ENCODE measurements at places on chromosomes 3 and 15. TPM values are rescaled to one million over a fixed set of nuclear protein-coding genes. Genes with fewer than 3 reads are reported as not detected.

DNA sequence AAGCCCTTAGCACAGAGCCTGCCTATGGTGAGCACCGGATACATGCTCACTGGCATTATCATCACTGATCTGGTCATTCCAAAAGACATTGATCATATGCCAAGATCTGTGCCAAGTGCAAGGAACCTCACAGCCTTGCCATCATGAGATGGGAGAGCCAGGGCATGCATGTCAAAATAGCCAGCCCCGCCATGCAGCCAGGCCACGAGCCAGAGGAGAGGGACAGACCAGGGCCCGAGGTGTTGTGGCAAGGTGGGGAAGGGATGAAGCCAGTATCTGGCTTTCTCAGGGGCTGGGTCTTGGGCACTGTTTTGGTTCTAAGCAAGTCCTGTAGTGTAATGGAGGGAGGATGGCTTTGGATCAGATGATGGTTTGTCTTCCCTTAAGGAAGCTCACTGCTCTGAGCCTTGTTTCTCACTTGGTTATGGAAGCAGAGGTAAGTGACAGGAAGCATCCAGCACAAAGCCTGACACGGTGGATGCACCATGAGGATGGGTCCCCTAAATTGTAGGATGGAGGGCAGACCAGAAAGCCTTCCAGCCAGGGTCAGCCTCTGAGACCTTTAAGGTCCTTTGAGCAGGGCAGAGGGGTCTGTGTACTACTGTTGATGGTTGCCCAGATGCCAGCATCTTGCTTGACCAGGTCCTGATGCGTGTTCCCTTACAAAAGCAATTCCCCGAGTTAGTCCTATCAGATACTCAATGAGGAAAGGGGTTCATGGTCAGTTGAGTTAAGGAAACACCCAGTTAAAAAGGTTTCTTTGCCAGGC, 247.7 kb upstream of the TLE3 start:
- no peak for DNase-seq

- DNase-seq = no peak
Measured at GRCh38 chr3:97692831-97693230, 71.7 kb upstream of the ARL6 start.

HYKK gene
- 1.8 TPM for polyA plus RNA-seq

- DNase-seq = no peak
Measured at GRCh38 chr3:180990505-180990904, 969 bp upstream of the DNAJC19 start.

GJD2 gene
- polyA plus RNA-seq = 7.0 TPM

DNA sequence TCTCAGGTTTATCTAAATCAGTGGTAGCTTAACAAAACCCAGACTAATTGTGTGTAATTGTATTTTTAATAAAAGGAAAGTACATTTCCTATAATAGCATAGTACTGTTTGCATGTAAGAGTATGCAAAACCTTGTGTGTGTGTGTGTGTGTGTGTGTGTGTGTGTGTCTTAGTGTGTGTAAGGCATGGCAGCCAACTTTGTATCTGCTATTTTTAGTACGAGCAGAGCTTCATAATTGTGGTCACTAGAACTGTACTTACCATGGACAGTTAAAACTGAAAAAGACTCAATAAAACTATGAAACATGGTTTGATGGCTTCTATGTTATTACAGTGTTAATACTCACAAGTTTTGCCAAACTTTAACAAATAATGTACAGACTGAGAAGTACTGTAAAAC, 6.2 kb downstream of the P2RY1 start:
- no peak for DNase-seq

DNA sequence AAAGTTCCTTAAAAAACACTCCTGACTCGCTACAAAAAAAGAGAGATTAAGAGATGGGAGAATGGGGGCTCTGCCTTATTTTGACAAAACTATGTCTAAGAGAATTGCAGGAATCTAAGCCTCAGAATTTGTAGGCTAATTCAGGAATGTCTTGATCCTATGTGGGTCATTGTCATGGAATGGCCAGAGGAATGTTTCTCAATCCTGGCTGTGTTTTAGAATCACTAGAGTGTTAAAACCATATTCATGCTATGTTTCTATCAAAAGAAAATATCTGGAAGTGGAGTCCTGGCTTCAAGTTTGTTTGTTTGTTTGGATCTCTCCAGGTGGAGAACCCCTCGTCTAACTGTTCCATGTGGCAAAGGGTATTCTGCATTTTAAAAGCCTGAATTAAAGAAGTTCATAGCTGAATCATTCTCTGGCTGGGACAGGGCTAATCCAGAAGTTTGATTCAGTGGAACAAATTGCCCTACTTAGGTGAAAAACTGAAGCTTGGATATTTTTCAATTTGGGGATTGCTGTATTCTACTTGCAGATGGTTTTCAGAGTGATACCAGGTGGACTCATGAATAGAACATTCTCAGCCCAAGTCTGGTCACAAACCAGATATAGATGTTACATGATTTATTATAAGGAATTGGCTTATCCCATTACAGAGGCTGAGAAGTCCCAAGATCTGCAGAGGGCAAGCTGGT, 28.2 kb downstream of the GJD2 start:
- no peak for DNase-seq

- DNase-seq = no peak
Measured at GRCh38 chr3:151923901-151924300, 50.5 kb downstream of the SUCNR1 start.

GUCA1C gene
- not detected for polyA plus RNA-seq

DNA sequence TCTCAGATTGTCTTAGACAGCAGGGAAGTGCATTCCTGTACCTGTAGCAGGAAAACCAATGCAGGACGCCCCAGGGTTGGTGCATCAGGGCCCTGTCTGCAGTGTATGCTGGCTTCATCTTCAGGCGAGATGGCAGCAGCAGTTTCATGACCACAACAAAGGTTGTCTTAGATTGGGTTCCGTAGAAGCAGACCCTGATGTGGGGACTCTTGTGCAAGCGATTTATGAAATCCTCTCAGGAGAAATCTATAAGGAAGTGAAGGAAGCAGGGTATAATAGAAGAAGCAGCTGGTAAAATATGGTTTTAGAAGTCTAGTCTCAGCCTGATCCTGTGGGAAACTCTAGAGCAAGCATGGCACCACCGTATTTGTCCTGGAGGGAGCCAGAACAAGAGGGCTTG, 25.0 kb downstream of the DNAH1 start:
- DNase-seq = no peak

- DNase-seq = no peak
Measured at GRCh38 chr3:179455954-179456353, 4.7 kb upstream of the GNB4 start.

SERINC4 gene
- polyA plus RNA-seq = 0.42 TPM

- no peak for DNase-seq
Measured at GRCh38 chr3:13134879-13135206, 61.6 kb upstream of the IQSEC1 start.

DNA sequence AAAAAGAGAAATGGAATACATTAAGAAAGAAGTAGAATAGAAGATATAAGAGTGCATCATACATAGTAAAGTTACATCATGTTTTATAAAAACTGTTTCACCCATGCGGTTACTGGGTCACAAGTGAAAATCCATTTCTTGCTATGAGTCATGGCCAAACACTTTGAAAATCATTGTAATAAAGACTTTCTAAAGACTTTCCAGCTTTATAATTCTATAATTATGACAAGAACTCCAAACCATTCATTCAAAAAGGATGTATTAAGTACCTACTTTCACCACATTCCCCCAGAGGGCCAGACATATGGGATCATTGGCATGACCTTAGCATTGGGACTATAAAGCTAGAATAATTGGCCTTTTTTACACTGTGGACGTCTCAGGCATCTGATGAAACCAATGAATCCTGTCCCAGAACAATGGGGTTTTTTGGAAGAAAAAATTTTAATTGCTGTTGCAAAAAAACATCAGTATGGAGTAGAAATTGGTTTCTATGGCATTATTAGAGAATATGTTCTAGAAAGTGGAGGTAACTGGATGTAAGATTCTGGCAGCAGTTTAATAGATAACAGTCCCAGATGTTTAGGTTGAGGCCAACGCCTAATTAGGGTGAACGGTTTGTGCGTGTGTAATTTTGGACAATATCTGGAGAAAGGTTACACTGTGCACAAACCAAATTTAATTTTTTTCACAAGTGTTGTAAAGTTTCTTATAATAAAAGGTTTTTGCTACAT, 3.3 kb upstream of the SKIC8 start:
- no peak for DNase-seq

FETUB gene
- not detected for polyA plus RNA-seq

DNA sequence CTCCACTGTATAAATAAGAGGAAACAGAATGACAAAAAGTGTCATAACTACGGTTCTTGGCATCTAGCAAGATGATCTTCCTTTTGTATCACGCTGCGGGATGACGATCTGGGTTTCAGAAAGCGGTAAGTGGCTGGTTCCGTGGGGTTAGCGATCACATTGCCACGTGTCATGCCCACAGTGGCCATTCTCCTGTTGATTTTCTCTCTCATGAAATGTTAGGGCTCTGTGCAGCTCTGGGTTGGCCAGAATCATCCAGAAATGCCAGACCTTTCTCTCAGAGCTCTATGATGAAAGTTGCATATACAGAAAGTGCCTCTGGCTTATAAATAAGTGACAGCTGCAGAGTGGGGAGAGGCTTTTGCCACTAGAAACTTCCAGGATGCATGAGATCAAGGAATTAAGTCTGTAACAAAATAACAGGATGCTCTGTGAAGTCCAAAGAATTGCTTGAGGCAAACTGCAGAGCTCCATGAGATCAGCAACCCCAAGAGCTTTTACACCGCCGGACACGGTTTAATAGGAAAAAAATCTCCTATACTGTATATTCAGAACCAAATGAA, 71.6 kb downstream of the ABTB1 start:
- no peak for DNase-seq

STAB1 gene
- 37.3 TPM for polyA plus RNA-seq

DNA sequence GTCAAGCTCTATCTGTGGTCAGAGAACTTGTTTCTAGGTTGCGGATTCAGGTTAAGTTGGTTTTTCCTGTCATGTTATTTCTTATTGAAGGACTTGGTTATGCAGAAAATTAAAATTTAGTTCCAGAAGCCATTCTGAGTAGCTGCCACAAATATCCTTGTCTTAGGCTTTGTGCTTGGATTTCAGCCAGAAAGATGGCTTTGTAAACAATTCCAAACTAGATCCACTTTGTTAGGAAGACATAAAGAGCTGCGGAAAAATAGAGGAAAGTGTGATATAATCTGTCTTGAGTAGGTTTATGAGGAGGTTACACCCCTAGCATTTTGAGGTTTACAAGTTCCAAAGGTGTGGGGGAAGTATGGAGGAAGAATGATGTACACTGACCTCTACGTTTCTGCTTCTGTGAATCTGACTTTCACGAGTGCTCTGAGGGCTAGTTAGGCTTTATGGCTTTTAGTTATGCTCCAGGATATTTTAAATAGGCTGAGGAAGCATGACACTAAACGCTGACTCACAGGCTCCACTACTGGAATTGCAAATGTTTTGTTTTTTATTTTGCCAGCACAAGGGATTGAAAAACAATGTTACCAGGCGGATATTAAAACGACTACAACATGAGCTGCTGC, 46.3 kb upstream of the UTS2B start:
- no peak for DNase-seq

DNA sequence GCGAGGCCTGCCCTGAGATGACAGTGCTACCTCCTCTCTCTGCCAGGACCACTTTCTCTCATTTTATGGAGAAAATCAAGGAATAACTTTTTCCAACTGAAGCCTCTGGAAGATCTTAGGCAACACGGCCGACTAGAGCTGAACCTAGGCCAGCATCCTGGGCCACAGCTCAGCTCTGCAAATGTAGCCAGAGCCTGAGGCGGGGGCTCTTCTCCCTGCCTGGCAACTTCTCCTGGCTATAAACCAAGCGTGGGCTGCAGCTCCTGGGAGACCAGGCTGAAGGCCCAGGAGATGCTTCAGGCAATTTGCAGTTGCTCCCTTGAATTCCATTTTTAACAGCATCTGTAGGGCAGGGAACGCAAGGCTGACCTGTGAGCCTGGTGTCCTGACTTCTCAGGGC, 74.9 kb downstream of the CEMIP start:
- no peak for DNase-seq

CACNA1D gene
- 1.4 TPM for polyA plus RNA-seq
